Stimulated activated CD4-positive, alpha-beta T cell treated with anti-CD3 and anti-CD28 coated beads, Interleukin-1b, Interleukin-23, amount 100 ng/mL, for 1 hour (primary cell): ENCODE measurements at places on chromosomes 2 and 18.

DNA sequence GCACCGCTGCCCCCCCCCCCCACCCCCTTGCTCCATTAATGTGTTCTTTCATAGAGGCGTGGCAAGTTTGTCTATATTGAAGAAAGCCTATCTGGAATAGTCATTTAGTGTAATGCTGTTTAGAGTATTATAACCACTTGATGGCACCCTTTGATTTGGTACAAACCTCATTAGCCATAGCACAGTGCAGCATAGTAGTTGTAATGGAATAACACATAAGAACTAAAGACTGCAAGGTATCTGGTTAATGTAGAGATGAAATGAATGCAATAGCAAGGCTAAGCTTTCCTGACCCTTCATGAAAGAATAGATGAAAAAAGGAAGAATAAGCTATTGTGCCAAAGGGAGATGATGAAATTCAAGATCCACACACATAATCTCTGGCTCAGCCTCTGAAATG, 81.9 kb downstream of the EHBP1 start:
- DNase-seq = no peak

GRCh38 chr18:23170137-23170536, 34.9 kb downstream of the CABLES1 start:
- DNase-seq = no peak

- no peak for DNase-seq
These were observed at the start of gene IMPA2 for GRCh38 chr18:11981192-11981542. IMPA2 (plus strand) TSS chr18:11981507; CDS start chr18:11981670, 163 bp downstream.

DNA sequence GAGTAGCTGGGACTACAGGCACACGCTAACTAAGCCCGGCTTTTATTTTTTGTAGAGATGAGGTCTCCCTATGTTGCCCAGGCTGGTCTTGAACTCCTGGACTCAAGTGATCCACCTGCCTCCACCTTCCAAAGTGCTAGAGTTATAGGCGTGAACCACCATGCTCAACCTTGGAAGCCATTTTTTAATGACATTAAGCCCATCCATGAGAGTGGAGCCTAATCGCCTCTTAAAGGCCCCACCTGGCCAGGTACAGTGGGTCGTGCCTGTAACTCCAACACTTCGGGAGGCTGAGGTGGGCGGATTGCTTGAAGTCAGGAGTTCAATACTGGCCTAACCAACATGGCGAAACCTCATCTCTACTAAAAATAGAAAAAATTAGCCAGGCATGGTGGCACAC, 41.6 kb upstream of the TFCP2L1 start:
- DNase-seq = no peak

DNA sequence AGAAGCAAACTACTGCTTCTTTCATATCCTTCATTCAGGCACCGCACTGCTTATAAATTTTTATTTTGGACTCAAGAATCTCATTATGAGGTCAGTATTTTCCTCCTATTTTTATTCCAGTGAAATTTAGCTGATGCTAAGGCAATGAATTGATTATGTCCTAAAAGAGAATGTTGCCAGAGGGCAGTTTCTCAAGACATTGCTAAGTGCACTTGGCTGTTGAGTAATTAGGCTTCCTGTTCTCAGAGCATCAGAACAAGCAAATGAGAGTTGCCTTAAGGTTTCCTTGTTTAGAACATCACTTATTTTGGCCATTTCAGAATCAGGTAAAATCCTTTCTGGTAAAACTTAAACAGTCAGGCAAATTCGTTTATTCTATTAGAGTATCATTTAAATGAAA, 548.6 kb upstream of the ZEB2 start:
- DNase-seq = no peak

DNA sequence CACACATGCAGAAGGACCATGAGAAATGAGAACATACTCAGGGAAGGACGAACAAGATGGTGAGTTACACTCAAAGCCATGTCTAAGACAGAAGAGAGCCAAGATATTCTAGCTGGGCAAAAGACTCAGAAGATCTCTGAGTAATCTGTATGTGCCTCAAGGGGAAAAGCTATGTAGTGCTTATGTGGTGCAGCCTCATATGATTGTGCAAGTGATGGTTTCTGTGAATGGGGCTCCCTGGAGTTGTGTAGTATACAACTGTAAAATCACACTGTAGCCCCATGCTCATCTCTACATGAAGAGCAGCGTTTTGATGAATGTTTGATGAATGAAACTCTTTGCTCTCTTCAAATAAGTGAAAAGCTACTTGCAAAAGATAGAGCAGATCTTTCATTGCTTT, 57.5 kb downstream of the OSR1 start:
- DNase-seq = no peak
